ENCODE measurements at places on chromosomes 2 and 18. TPM values are rescaled to one million over a fixed set of nuclear protein-coding genes. Genes with fewer than 3 reads are reported as not detected.

CYS1 gene
- 0.07 TPM for total RNA-seq

DNA sequence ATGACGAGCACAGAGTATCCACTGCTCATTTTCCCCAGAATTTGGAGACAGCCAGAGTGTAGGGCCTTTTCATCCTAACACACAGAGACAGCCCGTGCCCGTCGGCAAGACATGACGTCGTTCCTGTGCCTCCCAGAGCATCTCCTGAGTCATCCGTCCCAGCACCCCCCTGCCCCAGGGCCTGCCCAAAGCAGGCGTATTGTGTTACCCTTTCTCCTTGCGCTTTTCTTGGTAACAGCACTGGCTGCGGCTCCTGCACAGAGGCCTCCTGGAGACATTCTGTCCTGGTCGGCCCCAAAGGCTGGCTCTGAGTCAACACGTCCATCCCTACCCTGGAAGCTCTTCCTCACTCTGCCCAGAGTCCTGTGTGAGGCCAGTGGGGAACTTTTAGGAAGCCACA, 217.1 kb downstream of the KLHL29 start:
- H3K27ac ChIP-seq, result no peak overlapping the region
- peaks cover 4% of the 10 kb centered on the region for H3K36me3 ChIP-seq
- DNase-seq, result no peak

- H3K27ac ChIP-seq, result no peak overlapping the region
- H3K36me3 ChIP-seq, result no peaks in the 10 kb centered on the region
- H3K4me3 ChIP-seq, result no peak overlapping the region
- DNase-seq, result no peak
- peaks cover 3% of the 10 kb centered on the region for H3K4me1 ChIP-seq
Observed at GRCh38 chr18:10095356-10095755, 181.5 kb downstream of the VAPA start.

GRCh38 chr2:239762106-239762505, 263.0 kb downstream of the NDUFA10 start:
- H3K4me1 ChIP-seq, result no peaks in the 10 kb centered on the region
- no peaks in the 10 kb centered on the region for H3K27me3 ChIP-seq
- DNase-seq, result no peak
- no peak overlapping the region for H3K27ac ChIP-seq
